Activated naive CD4-positive, alpha-beta T cell (primary cell): ENCODE measurements at places on chromosomes 5 and 9.
A peak's percentile ranks its signal among the peaks of the same experiment; 100 is the strongest.

DNA sequence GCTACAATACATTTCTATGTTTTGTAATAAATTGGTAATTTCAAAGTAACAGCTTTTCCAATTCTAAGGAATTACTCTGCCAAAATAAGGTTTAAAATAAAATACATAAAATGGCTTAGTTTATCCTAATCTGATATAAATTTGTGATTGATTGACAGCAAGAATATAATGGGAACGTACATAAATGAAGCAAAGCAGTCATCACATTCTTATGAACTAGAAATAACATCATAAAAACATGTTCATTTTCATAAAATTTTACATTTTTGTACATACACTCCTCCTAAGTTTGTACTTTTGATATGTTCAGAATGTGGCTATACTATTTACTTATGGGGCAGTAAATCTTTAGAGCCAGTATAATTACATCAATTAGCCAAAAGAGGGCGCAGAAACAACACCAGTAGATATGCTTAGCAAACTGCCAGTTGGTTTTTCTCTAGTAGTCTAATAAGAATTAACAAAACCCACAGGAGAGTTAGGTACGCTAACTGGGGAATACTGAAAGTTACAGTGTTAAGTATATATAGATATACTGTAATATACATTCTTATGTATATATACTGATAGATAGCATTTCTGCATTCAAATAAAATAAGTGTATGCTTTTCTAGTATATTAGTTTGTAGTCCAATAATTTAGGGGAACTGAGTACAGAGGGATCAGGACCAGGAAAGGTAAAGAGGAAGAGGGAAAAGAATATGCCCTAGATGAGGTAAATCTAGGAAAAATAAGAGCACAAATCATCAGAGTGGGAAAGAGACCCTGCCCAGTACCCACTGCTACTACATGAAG, 76.8 kb downstream of the ZDHHC21 start:
- no peak for DNase-seq

DNA sequence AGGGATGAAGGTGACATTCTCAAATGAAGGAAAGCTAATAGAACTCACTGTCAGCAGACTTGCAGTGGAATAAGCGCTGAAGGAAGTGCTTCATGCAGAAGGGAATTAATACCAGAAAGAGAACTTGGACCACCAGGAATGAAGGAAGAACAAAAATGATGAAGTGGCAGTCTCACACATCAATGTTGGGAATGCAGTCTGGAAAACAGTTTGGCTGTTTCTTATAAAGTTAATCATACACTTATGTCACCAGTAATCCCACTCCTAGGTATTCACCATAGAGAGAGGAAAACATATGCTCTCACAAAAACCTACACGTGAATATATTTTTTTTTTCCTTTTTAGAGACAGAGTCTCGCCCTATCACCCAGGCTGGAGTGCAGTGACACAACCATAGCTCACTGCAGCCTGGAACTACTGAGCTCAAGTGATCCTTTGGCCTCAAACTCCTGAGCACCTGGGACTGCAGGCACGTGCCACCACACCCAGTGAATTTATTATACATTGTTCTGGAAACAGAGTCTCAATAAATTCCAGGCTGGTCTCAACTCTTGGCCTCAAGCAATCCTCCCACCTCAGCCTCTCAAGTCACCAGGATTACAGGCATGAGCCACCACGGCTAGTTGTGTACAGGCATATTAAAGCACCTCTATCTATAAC, 81.2 kb downstream of the ROR2 start:
- no peak for DNase-seq

- DNase-seq = peak; percentile 19
These were observed 18.6 kb downstream of the MED10 start for GRCh38 chr5:6359555-6360322.

DNA sequence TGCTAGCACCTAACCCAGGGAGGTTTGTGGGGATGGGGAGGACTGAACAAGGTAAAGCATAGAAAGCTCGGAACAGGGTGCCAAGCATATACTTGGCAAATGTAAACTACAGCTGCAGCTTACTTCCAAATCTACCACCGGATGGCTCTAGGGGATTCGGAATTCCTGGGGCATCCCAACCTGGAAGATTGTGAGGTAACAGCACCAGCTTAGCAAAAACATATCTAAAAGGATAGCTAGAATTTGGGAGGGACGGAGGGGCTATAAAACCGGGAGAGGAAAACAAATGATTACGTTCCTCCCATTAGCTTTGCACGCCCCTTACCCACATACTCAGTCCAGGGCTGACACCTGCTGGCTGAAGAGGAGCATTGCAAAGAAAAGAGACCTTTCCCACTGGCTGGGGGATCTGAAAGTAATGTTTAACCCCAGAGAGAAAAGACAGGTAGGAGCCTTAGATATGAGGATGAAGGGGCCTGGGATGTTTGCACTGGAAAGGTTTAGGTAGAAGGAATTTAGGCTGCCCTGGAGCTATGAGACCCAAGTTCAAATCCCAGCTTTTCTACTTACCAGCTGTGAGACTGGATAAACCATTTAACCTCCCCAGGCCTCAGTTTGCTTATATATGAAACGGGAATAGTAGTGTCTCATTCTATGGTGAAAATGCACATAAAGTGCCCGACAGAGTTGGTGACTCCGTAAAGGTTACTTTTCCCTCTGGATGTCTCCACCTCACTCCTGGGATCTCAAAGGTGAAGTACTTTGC, 73.6 kb downstream of the FAM114A2 start:
- no peak for DNase-seq

GRCh38 chr9:85142968-85143367, 473.4 kb downstream of the NTRK2 start:
- no peak for DNase-seq

DNA sequence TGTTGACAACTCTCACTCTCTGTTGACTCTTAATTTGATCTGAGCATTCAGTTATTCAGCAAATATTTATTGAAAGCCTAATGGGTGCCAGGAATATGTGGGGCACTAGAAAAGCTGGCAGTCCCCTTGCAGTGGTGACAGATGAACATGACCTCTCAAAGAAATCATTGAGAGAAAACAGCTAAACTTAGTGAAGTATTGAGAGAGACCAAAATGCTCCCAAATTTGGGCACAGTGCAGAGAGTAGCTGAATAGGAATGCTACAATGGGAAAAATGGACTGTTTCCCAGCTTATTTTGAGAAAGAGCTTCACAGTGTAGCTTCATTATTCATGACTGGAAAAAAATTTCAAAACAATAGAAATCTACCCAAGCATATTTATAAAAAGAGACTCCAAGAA, 257.9 kb downstream of the SGCD start:
- no peak for DNase-seq

DNA sequence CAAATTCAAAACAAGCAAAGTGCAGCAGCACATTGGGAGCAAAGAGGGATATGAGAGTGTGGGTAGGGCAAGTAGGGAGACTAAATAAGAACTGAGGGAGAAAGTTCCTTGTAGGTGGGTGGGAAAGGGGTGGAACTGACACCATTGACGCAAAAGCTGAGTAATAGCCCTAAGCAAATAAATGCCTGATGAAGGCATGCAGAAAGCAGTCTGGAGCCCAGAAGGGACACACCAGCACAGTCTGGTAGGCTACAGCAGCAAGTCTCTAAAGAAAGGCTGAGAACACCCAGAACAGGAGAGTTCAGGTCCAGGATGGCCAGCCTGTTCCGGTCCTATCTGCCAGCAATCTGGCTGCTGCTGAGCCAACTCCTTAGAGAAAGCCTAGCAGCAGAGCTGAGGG, at the start of gene INSL4:
TSS of gene INSL4 (plus strand) at position 208 of the 400 bp plus-strand sequence. CDS start at position 313, 105 bp downstream.
- no peak for DNase-seq

DNA sequence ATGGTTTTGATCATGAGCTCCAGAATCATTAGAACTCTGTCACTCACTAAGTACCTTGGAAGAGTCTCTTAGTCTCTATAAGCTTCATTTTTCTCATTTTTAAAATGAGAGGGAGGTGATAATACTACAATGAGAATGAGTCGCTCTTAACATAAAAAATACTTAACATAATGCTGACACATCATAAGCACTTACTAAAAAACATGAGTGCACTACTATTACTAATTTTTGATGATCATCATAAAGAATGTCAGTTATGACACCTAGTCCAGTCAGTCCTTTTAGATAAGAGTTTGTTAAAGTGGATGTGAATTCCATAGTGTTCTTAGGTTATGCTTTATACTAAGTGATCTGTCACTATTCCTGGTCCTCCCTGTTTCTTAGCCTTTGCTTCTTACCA, 200.4 kb upstream of the SLC24A2 start:
- DNase-seq = no peak
